Activated T-helper 9 cell treated with anti-CD3 and anti-CD28 coated beads, Interleukin-2, amount 50 U/mL, for 16 hours (primary cell): ENCODE measurements at places on chromosomes 5 and 9.

DNA sequence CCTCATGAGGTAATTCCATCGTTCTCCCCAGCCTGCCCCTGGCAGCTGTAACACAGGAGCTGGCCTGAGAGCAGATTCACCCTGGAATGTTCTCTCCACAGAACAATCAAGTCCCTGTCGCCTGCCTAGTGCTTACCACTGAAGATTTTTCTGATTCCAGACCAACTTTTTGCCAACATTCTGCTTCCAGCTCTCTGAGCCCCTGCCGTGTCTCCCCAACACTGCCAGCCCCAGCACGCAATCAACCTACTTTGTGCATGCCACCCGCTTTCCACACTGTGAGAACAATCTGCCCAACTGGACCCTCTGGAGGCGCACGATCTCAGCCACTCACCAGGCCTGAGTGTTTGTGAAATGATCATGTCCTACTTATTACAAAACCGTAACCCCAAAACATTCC lies 62.6 kb downstream of the PSMB7 start:
- DNase-seq: no peak

- no peak for DNase-seq
Observed at GRCh38 chr5:99059685-99060084, 130.9 kb upstream of the CHD1 start.

DNA sequence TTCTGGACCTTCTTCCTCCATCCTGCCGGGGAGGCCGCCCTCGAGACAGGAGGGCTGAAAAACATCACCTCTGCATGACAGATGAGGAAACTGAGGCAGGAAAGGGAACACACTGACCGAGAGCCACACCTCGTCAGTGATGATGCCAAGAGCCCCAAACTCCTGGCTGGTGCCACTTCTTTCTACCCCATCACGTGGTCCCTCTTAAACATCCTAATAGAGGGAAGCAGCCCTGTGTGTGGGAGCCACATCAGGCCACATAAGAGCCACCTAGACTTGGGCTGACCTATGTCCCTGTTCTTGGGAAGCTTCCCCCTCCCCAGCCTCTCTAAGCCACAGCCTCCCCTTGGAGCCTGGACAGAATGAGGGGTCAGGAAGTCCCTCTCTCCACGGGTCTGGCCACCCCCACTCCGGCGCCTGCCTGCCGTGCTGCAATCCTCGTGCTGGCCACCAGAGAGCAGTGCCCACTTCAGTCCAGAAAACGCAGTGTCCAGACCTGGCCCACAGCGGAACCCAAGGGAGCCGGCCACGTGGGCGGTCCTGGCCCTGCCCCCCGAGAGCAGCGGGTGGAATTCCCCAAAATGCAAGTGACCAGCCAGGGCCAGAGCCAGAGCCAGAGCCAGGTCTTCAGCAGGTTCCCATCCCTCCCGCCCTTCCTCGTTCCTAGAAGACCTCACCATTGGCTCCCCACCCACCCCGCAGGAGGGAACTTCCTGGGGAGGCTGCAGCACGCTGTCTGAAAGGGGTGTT lies 54.7 kb upstream of the SARDH start:
- peak; percentile 13 for DNase-seq

DNA sequence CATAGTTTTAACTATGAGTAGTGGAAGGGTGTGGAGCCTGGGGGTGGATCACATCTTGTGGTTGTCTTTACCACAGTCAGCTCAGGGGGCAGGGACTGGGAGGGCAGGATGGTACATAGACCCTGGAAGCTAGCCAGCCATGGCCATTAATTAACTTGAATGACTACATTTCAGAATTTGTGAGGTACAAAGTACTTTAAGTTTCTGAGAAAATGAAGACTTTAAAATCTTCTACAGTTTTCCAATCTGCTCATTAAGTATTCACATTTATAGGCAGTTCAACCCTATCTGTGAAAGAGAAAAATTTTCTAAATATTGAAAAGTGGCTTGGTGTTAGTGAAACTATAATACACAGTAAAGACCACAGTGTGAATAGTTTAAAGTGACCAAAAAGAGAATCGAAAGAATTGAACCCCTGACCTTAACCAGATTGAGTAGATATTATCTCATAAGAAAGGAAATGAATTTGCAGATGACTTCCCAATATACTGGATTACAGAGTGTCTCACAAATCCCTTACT lies 234.2 kb upstream of the MEF2C start:
- no peak for DNase-seq

DNA sequence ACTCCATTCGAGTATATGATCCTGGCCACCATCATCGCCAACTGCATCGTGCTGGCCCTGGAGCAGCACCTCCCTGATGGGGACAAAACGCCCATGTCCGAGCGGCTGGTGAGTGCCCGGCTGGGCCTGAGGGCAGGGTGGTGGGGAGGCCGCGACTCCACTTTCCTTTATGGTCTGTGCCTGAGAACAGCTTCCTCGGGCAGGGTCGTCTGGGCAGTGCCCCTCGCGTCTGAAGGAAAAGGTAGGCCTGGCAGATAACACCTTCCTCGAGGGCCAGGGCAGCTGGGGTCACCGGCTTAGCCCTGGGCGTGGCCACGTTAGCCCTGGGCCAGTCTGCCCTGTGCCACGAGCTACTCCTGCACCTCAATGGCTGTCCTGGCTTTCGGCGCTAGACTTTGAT lies 1.5 kb downstream of the CACNA1B start:
- DNase-seq: no peak
